Stimulated activated CD8-positive, alpha-beta memory T cell treated with anti-CD3 and anti-CD28 coated beads, Interleukin-12 subunit alpha, Interleukin-12 subunit beta, amount 100 ng/mL, for 4 hours (primary cell): ENCODE measurements at places on chromosomes 7 and 10.
A peak's percentile ranks its signal among the peaks of the same experiment; 100 is the strongest.

- no peak for DNase-seq
These were observed 13.2 kb downstream of the ATG9B start for GRCh38 chr7:151011097-151011409.

DNA sequence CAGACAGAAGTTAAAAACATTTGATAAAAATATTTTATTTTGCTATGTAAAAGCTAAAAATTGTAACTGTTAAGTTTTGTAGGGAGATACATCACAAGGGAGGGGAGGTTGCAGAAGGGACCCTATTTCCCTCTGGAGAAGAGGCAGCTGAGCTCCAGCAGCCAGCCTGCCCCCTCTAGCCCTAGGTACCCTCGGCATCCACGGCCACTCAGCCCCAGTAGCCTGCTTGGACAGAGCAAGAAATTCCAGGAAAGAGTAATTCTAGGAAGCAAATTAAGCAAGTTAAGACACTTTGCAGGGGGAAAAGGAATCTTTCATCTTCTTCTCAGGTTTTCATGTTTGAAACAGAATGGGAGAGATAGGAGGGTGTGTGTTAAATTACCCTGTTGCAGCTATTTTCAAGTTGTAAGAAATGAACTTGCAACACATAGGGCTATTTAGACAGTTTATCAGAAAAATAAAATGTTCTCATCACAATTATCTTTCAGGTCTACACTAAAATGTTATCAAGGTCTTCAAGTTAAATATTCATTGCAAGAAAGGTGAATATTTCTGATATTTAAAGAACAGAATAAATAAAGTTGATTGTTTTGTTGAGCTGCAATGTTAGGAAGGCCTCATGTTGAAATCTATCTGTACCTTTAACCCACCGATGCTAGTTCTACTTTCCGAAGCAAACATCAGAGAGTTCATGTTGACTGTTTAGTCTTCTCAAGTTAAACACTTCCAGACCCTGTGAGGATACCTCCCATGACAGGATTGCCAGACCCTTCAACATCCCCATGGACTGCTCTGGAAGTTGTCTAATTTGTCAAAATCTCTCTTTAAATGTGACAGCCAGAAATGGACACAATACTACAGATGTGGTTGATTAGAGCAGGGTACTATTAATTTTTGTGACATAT lies 5.5 kb downstream of the SGCE start:
- no peak for DNase-seq

- DNase-seq = no peak
These were observed 233.6 kb upstream of the CCDC6 start for GRCh38 chr10:60139798-60140566.

DNA sequence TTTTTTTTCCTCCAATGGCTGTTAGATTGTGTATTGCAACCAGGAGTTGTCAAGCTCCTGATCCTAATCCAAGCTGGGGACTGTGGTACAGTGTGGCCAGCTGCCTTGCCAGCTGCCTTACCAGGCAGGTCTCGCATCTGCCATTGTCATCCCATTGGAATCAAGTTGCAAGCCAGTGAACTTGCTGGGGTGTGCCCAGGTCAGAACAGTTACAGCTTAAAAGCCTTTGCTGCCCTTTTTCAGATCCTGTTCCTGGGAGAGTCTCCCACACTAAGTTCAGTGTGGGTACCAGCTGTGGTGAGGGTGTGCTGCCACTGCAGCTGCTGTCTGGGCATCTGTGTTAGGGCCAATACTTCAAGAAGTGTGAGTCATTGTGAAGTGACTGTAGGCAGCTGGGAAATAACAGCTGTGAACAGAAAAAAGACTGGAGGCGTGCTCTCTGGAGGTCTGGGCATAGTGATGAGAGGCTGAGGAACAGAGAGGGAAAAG lies 72.8 kb downstream of the CCNY start:
- DNase-seq = no peak

DNA sequence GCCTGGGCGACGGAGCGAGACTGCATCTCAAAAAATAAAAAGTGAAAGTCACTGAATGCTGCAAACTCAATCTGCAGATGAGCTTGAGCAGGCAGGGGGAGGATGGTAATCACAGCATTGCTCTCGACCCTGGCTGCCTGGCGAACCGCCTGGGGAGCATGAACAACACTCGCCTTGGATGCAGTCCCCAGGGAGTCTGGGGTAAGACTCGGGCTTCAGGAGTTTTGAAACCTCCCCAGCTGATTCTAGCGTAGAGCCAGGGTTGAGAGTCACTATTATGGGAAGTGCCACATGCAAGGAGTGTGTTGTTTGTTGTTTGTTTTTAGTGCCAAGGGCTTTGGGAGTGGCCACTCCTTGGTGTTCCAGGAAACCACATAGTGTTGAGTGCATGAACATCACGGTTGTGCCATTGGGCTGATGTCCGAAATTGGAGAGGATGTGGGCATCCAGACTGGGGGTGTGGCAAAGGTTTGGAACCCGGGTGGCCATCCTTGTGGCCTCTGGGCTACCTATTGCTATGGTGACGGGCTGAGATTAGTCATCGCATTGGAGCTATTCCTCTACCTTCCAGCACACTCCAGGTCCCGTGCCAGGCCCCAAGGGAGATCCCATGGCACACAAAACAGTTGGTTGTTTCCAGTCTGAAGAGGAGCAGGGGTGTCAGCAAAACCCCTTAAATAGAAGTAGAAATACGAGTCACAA lies 92.6 kb downstream of the RGS10 start:
- DNase-seq = no peak

GRCh38 chr7:154907651-154908620 lies 95.0 kb downstream of the PAXIP1 start:
- DNase-seq = no peak

- DNase-seq = no peak
These were observed 112.5 kb upstream of the ANLN start for GRCh38 chr7:36277249-36277542.

DNA sequence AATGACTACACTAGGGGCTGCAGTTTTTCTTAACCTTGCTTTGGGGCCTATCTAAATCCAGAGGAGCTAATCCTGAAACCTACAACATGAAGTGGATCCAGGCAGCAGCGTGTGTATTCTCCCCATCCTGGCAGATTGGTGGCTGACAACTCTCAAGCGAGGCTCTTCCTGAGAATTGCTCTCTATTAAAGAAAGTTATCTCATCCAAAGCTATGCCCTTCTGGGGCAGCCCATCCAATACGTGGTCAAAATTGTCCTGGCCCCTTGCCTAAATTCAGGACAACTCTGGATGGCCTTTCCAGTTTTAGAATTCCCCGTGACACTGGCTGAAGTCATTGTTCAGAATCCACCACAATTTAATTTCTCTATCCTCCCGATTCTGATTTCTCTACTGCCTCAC lies 66.1 kb downstream of the IQUB start:
- no peak for DNase-seq

DNA sequence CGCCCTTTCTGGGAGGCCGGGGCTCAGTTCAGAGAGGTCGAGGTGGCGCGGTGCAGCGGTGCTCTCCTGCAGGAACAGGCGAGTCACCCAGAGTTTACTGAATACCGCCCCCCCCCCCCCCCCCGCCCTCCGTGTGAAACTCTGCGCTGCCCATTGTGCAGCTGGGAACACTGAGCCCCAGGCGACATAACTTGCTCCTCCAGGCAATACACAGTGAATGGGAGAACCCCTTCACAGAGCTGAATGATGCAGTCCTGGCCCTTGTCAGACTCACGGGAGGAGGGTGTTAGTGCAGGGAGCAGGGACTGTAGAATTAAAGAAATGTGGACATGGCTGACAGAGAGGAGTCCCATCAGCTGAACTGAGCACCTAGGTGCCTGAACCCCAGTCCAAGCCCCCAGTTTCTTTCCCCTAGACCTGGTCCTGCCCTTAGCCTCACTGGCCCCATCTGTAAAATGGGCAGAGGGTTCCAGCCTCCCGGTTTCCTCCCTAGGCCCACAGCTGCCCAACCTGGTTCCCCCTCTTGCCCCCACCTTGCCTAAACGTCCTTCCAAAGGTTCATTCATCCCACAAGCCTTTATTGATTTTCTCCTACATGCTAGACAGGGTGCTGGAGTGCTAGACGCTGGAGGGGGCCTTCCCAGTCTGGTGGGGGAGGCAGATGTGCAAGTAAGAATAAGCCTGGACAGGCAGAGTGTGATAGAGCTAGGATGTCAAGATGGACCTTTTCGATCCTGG lies 869 bp upstream of the LOXL4 start:
- no peak for DNase-seq

- no peak for DNase-seq
These were observed 20.9 kb upstream of the KLF6 start for GRCh38 chr10:3805791-3806461.

- DNase-seq = no peak
These were observed 14.3 kb downstream of the ADAM12 start for GRCh38 chr10:126373972-126374371.

DNA sequence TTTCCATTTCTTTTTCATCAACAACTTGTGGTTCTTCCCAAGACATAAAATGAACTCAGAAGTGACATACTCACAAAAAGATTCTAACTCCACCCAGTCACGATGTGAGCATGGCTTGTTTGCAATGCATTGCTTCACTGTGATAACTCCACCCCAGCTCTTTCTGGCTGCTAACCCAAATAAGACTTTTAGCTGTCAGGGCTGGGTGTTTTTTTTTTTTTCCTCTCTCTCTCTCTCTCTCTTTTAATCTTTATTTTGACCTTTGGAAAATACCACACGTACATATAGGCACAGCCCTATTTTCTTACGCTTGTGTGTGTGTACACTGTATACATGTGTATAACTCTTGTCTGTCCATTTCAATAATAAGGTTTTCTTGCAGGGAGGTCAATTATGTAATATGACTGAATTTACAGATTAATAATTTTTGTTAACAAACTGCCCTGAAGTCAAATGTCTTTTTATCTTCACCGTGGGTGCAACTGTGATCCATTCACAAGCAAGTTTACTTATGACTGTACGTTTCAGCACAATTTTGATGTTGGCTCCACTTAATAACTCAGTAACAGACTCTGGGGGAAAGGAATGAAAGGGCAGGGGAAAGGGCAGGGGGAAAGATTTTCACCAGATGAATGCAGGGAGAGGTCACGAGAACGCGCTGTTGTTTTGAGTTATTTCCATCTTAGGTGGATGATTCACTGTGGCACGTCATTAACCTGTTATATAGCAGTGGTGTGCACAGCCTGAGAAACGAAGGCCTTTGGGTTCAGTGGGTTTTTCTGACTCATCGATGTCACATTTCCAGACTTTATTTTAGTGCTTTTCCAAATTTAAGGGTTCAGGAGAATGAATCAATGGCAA lies 49.1 kb downstream of the APBB1IP start:
- DNase-seq = peak; percentile 45
